ENCODE measurements at places on chromosomes 11 and 22. TPM values are rescaled to one million over a fixed set of nuclear protein-coding genes. Genes with fewer than 3 reads are reported as not detected.

Gene HOATZ
- not detected for total RNA-seq

DNA sequence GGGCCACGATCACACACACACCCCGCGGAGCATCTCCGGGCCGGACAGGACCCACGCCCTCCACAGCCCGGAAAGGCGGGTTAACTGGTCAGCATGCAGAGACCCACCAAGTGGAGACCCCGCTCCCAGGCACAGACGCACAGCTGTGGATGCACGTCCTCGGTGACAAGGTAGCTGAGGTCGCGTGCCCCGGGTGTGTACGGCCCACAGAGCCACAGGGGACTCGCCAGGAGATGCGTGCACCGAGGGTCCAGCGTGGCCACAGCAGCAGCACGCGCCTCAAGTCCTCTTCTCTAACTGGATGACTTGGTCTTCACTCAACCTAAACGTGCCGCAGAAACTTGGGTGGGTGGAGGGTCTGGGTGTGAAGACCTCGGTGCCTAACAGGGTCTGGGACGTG is 5.5 kb downstream of the H19 start:
- DNase-seq = no peak

DNA sequence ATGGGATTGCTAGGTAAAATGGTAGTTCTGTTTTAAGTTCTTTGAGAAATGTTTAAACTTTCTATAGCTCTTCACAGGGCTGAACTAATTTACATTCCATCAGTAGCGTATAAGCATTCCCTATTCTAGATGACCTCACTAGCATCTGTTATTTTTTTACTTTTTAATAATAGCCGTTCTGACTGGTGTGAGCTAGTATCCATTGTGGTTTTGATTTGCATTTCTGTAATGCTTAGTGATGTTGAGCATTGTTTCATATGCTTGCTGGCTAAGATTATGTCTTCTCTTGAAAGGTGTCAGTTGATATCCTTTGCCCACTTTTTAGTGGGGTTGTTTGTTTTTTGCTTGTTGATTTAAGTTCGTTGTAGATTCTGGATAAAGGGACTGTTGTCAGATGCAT is 35.9 kb downstream of the MMP27 start:
- DNase-seq = no peak

- no peak for DNase-seq
Observed at GRCh38 chr11:131762346-131763110, 392.1 kb downstream of the NTM start.

Gene CATSPERZ
- total RNA-seq = not detected

GRCh38 chr22:45672564-45673481 is 1.2 kb downstream of the ATXN10 start:
- DNase-seq = no peak

DNA sequence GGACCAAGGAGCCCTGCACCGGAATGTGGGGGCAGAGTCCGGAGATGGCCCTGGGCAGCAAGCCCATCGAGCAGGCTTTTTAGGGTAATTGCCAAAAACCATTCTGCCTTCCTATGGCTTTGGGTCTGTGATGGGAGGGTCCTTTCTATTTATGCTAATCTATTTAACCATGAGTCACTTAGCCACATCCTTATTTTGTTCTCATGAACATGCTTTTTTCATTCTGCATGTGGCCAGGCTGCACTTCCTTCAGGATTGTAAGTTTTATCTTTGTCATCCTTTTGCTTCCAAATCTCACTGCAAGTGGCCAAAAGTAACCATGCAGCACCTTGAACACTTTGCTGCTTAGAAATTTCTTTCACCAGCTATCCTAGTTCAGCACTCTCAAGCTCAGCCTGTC is 88.3 kb downstream of the EFCAB6 start:
- peak; percentile 74 for DNase-seq

Gene CEND1
- total RNA-seq = not detected

DNA sequence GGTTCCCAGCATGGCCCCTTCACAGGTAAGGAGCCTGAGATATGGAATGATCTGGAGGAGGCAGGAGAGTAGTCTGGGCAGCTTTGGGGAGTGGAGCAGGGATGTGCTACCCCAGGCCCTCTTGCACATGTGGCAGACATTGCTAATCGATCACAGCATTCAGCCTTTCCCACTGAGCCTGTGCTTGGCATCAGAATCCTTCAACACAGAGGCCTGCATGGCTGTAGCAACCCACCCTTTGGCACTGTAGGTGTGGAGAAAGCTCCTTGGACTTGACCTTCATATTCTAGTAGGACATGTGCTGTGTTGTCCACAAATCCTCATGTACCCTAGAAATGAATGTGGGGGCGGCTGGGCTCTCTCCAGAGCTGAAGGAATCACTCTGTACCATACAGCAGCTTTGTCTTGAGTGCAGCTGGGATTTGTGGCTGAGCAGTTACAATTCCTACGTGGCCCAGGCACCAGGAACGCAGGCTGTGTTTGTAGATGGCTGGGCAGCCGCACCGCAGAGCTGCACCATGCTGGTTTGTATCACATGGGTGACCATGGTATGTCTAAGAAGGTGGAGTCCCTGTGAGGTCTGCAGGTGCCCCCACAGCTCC is 21.8 kb upstream of the PPP6R3 start:
- DNase-seq = no peak

GRCh38 chr11:123431619-123432018 is 1.6 kb downstream of the GRAMD1B start:
- no peak for DNase-seq

GRCh38 chr11:45107029-45107428 is 39.4 kb upstream of the PRDM11 start:
- DNase-seq = no peak

DNA sequence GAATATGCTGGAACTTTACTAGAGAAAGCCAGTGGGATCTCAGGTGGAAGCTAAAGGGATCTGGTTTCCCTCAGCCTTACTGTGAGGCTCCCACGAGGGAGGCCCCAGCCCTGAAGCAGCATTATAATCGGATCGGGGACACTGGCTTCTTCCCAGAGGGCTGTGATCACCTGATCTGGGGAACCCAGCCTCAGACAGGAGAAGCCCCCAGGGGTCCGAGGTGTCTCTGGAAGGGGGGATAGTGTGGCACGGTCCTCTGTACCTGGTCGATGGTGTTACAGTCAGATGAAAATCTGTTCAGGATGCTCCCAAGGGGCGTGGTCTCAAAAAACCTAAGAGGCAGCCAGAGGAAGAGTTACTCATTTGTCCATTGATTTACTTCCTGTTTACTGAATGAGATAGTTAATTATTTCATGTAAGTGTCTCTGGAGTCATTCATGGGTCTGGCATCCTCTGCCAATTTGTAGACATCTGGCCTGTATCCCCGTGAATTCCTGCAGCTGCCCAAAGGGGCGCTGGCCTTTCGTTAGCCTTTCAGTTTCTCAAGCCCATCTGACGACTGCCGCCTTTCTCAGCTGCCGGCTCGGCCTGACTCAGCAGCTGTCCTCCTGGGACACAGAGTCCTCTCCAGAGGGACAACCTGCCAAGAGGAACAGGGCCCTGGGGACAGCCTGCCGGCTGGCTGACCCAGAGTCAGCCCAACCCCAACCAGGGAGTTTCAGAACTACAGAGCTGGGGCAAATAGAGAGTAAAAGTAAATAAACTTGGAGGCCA is 17.0 kb upstream of the KCNJ11 start:
- peak; percentile 90 for DNase-seq

Gene SCO2
- total RNA-seq = 1.3 TPM

Gene SLC5A12
- not detected for total RNA-seq

Gene IGLL5
- not detected for total RNA-seq

Gene POU2F3
- total RNA-seq = 1.4 TPM

DNA sequence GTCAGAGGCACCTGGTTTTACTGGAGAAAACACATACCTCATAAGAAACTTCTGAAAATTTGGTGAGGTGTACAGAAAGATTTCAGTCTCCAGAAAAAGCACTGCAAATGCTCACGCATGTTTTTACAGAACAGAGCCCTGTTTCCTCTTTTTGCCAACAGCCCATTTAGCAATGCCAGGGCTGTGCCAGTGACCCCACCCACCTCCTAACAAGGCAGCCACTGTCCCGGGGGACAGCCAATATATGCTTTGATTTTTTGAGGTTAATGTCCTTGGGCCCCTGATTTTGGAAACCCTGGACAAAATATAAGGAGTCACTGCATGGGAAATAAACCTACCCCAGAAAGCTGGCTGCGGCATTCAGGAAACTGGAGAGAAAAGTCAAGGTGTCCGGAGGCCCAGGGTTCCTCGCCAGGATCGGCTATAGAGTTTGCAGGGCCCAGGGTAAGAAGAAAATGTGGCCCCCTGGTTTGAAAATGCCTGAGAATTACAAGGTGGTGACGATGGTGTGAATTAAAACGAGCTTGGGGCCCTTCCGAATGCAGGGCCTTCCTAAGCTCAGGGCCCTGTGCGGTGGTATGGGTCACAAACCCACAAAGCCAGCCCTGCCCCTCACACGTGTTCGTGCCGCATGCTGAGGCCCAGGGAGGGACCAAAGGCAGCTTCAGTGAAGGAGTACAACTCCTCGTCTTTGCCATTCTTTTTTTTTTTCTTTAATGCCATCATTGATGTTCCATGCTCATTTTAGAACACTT is 71.1 kb upstream of the WNT7B start:
- DNase-seq = no peak

Gene TLCD5
- 6.3 TPM for total RNA-seq

Gene OR2D3
- total RNA-seq = not detected

Gene POU2AF2
- not detected for total RNA-seq

Gene RCOR2
- total RNA-seq = 0.66 TPM

Gene YAP1
- total RNA-seq = 41.1 TPM

DNA sequence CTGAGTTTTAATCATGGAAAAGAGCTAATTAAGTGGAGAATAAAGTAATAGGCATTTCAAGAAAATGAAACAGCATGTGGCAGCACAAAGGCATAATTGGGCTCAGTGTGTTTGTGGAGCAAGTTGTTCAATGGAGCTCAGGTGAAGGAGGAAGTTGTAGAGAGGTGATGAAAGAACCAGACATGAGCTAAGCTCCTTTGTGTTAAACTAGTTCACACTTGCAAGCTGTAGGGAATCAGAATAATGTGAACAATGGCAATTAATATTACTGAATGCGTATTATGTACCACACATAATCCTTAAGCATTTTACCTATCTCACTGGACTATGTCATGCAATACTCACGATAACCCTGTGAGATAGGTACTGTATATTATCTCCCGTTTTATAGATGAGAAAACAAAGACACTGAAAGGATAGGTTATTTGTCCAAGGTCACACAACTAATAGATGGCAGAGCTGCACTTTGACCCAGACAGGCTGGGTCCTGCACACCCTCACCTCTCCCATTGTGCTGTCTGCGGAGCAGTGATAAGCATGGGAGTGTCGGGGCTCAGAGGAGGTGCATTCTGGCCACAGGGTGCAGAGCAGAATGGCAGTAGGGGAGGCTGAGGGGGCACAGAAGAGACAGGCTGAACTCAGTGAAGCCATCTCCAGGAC is 8.9 kb downstream of the OLFML1 start:
- no peak for DNase-seq

GRCh38 chr11:103888541-103888951 is 147.9 kb upstream of the DDI1 start:
- DNase-seq = no peak

Gene NLRP14
- total RNA-seq = 0.08 TPM

Gene HTR3A
- total RNA-seq = not detected

Data from H4 (cell line).